Stimulated activated CD4-positive, alpha-beta T cell treated with anti-CD3 and anti-CD28 coated beads, Interleukin-15, amount 100 ng/mL, for 48 hours (primary cell): ENCODE measurements at places on chromosomes 1 and 21.

DNA sequence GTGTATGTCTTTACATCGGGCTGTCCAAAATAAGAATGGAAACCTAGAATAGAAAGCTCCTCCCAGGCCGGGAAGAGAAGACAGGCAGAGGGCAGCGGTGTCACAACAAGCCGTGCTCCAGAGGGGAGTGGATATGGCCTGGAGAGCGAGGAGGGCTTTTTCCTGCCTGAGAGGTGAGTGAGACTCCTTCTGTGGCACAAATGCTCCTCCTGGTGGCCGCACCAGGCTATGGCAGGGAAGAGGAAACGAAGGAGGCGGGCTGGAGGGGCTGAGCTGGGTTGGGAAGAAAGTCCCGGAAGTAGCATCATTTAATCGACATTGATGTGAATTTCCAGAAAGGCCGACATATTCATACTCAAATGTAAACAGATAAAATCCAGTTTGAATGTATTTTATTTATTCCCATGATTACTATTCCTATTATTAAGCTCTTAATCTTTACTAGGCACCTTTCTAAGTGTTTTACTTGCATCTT, 54.7 kb downstream of the MEF2D start:
- DNase-seq = peak; percentile 75

DNA sequence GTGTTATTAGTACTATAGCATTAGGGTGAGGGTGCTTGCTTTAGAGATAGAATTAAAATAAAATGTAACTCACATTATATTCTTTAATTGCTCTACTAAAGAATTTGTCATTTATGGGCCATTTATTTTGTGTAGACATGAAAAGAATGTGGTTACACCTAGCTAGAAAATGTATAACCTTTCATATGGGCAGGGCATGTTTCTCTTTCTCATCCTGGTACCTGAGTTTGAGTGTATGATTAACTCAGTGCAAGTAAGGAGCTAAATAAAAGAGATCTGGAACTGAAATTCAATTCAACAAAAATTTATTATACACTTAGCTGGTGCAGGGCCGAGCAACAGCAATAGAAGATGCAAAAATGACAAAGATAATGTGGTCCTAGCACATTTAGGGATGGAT, 47.4 kb downstream of the MAP3K7CL start:
- no peak for DNase-seq

DNA sequence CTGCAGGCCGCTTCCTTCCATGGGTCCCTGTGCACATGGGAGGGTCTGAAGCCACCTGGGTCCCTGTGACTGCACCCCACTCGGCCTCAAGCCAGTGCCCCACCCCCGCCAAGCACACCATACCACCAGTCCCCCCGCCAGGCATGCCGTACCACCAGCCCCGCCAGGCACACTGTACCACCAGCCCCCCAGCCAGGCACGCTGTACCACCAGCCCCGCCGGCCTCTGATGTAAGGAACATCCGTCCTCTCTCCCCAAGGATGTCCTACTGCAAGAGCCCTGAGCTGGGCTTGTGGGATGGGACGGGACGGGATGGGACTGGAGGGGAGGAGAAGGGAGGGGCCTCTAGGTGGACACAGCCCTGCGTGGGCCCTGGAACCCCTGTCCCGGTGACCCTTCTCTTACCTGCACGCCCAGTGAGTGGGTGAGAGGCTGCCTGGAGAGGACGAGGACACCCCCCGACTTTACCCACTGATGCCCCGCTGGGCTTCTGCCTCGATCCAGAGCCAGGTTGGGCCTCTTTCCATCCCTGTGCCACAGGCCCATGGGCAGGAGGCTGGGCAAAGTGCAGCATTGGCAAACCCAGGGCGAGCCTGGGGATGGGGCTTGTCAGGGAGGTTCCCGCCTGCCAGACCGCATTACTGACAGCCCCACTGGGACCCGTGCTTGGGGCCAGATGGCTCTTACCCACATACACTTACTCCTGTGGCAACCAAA, 40.8 kb upstream of the COL6A1 start:
- no peak for DNase-seq

- DNase-seq = no peak
These were observed 11.3 kb downstream of the C1orf116 start for GRCh38 chr1:207021139-207021861.

GRCh38 chr21:44428281-44428960, 26.9 kb upstream of the LRRC3 start:
- peak; percentile 43 for DNase-seq

DNA sequence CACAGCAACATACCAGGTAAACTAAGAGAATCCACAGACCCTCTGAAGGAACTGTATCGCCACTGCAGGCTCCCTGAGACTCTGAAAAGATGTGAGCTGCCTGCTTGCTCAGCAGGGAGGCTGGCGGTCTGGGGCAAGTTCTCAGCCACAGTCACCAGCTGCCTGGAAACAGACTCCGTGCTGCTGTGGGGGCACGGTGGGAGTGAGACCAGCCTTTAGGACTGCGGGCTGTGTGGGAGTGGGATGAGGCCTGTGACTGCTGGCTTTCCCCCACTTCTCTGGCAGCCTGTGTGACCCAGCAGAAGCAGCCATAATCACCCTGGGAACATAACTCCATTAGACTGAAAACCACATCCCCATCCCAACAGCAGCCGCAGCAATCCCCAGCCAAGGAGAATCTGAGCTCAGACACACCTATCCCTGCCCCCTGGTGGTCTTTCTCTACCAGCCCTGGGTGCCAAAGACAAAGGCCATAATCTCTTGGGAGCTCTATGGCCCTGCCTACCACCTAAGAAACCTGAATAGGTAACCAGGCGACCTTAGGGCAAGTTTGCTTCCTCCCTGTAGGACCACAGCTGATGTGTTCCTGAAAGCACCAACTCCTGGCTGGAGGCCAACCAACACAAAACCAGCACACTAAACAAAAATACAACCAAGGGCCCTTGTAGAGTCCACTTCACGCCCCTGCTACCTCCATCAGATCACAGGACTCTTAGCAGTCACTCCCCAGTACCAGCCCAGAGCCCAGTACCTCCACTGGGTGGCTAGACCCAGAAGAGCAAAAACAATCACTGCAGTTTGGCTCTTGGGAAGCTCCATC, 151.5 kb downstream of the SMYD3 start:
- DNase-seq = no peak

- no peak for DNase-seq
These were observed 22.4 kb downstream of the ASH1L start for GRCh38 chr1:155540000-155540874.

DNA sequence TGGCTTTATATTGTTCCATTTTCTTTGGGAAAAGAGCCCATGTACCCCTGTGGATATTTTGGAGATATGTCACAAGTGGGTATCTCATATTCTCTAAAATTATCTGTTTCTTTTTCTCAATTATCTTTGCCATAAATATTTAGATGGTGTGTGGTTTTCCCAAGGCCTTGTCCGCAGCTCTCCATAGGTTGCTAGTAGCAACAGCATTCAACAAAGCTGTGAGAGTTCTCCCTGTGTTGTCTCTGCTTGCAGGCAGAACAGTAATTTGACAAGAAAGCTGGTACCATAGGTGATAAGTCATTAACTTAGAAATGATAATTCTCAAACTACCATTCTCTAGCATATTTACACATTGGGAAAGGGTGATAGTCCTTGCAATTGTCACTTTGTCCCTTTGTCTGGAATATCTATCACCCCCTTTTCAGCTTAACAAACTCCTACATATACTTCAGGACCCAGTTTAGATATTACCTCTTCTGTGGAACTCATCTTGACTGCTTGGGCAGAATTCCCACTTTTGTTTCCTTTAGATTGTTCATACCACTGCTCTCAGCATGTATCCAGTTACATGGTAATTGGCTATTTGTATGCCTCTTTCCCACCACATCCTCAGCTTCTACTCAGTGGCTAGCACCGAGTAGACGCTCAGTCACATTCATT, 8.9 kb downstream of the CD101 start:
- DNase-seq = no peak

DNA sequence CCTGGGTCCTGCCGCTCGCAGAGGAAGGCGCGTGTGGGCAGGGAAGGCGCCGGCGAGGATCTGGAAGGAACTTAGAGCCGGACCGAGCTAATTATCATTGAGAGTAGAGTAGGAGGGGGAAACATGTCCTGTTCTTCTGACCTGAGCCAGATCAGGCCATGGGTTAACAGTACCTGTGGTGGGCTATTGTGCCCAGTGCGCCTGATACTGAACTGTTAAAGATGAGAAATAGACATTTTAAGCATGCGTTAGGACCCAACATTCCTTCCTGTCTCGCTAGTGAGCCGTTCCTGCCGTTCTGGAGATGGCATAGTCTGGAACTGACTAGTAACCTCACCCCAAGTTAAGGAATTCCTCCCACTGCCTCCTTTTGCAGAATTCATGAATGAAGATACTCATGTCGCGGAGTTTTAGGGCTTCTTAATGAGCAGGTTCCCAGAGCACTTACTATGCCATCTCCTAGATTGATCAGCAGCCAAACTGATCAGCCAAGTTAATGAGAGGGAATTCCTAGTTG, 870 bp downstream of the STRIP1 start:
- no peak for DNase-seq
